ENCODE measurements at places on chromosomes 5 and 9.

- no peak for DNase-seq
Observed at GRCh38 chr9:129773262-129774048, 20.6 kb upstream of the PTGES start.

DNA sequence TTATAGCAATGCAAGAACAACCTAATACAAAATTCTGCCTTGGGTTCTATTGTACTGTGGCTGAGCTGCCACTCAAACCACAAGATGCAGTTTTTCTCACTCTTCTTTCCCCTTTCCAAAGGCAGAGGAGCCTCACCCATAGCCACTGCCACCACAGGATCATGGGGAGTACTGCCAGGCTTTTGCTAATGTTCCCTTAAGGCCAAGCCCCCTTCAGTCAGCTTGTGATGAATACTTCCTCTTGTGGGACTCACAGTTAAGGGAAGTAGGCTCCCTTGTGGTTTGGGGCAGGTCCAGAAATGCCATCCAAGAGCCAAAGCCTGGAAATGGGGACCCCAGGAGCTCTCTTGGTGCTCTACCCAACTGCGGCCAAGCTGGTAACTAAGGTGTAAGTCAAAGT is 258.7 kb downstream of the SPATA31D1 start:
- DNase-seq = no peak

- no peak for DNase-seq
Observed at GRCh38 chr9:125948887-125949596, 201.9 kb downstream of the PBX3 start.

DNA sequence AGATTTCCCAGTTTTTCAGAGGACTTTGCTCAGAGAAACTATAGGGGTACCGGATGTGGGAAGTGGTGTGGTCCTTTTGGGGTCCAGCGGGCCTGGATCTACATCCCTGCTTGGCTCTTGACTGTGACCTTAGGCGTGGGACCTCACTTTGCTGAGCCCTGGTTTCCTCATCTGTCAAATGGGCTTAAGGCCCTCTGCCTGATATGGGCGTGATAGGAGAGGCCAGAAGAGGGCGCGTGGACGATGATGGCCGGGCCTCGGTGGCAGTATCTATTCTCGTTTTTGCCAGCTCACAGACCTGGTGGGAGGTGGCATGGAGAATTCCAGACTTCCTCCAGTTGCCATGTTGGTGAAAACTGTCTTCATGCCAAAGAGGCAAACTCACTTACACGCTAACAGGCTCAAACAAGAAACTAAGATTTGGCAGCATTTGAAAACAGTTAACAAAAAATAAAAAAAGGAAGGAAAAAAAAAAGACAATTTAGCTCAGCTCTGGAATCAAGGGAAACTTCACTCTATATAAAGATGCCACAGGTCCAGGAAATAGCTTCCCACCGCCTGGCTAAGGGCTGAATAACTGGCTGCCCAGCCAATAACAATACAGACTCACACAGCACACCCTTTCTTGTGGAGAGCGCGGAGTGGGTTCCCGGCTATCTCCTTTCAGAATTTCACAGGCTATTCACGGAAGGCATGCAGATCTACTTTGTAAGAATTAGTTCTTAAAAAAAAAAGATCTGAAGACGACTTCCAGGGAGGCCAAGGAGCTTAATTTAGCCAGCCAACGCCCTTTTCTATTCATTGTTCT is 1.7 kb downstream of the SH3PXD2B start:
- no peak for DNase-seq
